Chondrocyte (in vitro differentiated cells): ENCODE measurements at places on chromosomes 3 and 15. TPM values are rescaled to one million over a fixed set of nuclear protein-coding genes. Genes with fewer than 3 reads are reported as not detected.
A peak's percentile ranks its signal among the peaks of the same experiment; 100 is the strongest.

DNA sequence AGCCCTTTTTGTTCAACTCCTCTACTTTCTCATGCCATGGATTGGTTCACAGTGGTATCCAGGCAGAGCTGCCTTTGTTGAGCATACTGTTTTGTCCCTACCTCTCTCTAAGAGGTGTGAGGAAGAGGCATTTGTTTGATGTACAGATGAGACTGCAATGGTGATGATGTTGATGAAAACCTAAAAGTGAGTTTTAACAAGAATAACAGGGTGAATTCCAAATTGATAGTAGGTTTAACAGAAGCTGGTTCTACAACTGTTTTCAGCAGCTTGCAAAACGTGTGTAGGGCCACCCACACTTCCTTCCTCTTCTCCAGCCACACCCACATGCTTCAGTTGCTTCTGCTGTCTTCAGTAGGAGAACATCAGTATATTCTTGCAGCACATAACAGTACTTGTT, 10.2 kb downstream of the SNRK start:
- DNase-seq = no peak
- peaks cover 27% of the 10 kb centered on the region for H3K4me1 ChIP-seq
- no peak overlapping the region for H3K4me3 ChIP-seq
- no peak overlapping the region for H3K27ac ChIP-seq
- H3K36me3 ChIP-seq = no peaks in the 10 kb centered on the region
- H3K27me3 ChIP-seq = no peaks in the 10 kb centered on the region

GRCh38 chr3:140316868-140317400, 360.9 kb upstream of the TRIM42 start:
- DNase-seq = no peak
- H3K4me3 ChIP-seq = no peak overlapping the region
- H3K27ac ChIP-seq = no peak overlapping the region
- no peaks in the 10 kb centered on the region for H3K36me3 ChIP-seq

The PLOD2 gene
- 208 to 249 TPM (median 212 TPM) in 3 replicates for total RNA-seq

GRCh38 chr15:79916502-79917132, 19.8 kb upstream of the MTHFS start:
- H3K36me3 ChIP-seq = peaks cover 42% of the 10 kb centered on the region
- H3K4me3 ChIP-seq = no peak overlapping the region
- no peak for DNase-seq
- H3K27ac ChIP-seq = peak overlapping the region; percentile 86

The UPK1B gene
- not detected in 3 replicates for total RNA-seq

DNA sequence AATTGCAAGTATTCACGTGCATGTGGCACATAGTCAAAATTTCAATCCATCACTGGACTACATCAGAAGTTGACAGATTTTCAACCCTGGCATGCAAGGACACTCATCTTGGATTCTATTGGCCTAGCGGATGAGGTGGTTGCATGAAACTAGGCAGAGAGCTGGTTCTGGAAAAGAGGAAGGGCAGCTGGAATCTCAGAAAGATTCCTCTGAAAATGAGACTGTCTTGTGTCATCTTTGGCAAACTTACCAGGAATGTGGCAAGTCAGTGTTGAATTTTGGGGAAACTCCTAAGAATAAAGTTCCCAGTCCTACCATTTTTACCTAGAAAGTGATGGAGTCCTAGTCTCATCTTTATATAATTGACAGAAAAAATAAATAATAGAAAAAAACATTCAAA, 384.3 kb upstream of the NR2F2 start:
- no peak for DNase-seq
- no peak overlapping the region for H3K27ac ChIP-seq
- no peaks in the 10 kb centered on the region for H3K36me3 ChIP-seq
- H3K4me3 ChIP-seq = no peak overlapping the region
- H3K27me3 ChIP-seq = no peaks in the 10 kb centered on the region
- no peaks in the 10 kb centered on the region for H3K4me1 ChIP-seq

The PLXND1 gene
- total RNA-seq = 267 to 284 TPM (median 270 TPM) in 3 replicates

GRCh38 chr15:80573606-80574005, 121.5 kb upstream of the ABHD17C start:
- no peak for DNase-seq
- H3K4me1 ChIP-seq = peaks cover 22% of the 10 kb centered on the region
- H3K27ac ChIP-seq = no peak overlapping the region
- H3K27me3 ChIP-seq = no peaks in the 10 kb centered on the region
- peaks cover 36% of the 10 kb centered on the region for H3K36me3 ChIP-seq

GRCh38 chr3:76264496-76264895, 479.1 kb upstream of the ZNF717 start:
- H3K4me1 ChIP-seq = no peaks in the 10 kb centered on the region
- no peak overlapping the region for H3K4me3 ChIP-seq
- DNase-seq = no peak
- H3K27ac ChIP-seq = no peak overlapping the region
- H3K36me3 ChIP-seq = no peaks in the 10 kb centered on the region
- peaks cover 5% of the 10 kb centered on the region for H3K27me3 ChIP-seq
